ENCODE measurements at places on chromosomes 3 and 15. TPM values are rescaled to one million over a fixed set of nuclear protein-coding genes. Genes with fewer than 3 reads are reported as not detected.

DNA sequence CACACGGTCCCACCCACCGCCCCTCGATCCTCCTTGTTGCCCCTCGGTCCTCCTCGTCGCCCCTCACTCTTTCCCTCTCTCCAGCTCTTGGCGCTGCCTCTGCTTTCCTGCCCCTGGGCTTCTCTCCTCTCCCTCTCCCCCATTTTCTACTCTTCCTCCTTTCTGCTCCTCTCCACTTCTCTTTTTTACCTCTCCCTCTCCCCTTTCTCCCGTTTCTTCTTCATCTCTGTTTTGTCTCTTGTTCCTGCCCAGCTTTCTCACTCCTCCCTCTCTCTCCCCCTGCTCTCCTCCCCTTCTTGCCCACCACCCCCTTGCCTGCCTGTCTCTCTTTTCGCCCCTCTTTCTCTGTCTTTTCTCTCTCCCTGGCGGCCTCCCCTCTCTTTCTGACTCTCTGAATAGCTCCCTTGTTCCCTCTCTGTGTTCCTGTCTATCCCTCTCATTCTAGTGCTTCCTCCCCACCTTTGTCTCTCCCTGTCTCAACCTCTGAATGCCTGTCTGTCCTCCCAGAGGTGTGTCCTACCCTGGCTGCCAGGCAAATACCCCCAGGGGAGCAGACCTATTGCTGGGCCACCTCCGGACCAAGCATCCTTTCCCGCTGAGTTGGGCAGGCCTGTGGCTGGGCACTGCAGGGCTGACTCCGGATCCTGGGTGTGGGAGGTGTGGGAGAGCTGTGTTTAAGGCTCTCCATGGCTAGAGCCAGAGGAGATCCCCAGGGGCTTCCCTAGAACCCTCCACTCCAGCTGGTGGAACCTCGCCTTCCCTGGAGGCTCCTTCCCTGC is 41.0 kb downstream of the EPHB3 start:
- DNase-seq = peak; percentile 76

Gene LRTM1
- total RNA-seq = not detected

DNA sequence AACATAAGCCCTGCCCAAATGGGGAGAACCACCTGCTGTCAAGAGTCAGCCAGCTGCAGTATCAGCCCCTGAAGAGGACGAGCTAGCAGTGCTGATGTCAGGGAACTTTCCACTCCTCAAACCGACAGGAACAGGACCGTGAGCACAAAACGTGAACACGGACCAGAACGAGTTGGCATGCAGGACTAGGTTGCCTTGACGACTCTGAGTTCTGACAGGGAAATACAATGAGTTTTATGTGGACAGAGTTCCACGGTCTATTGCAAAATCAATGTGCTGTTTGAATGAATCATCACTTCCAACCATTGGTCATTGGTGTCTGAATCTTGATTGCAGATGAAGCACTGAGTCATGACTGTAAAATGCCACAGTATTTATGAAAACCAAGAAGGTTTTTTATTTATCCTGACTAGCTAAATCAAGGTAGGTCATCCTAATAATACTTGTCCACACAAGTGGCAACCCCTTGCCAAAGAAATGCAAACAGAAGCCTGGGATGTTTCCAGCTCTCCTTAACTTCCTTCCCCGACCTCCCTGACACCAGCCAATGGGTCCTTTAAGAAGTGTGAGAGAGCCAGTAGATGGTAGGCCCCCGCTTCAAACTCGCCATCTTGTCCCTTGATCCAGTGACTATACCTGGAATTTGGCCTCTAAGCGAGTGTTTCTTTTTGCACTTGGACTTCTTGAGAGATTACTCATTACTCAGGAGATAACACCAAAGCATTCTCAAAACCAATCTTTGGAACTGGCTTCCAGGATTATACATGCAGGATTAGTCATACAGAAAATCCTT is 119.6 kb downstream of the ASB7 start:
- peak; percentile 15 for DNase-seq

Gene ANKRD34C
- not detected for total RNA-seq

Gene ST3GAL6
- total RNA-seq = 6.6 TPM

DNA sequence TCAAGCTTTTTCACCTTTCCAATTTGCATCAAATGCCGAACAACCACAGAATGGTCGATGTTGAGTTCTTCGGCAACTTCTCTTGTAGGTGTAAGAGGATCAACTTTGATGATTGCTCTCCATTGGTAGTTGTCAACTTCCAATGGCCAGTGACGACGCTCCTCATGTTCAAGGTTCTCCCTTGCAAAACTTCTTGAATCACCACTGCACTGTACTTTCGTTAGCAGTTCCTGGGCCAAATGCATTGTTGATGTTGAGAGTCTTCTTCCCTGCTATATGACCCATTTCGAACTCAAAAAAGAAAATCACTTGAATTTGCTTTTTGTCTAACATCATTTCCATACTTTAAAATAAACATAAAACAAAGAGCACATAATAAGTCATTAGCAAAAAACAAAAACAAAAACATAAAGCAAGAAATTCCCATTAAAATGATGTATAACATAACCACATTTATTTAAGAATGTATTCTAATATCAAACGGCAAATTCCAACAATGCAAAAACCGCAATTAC is 71.2 kb upstream of the AP4E1 start:
- DNase-seq = no peak

DNA sequence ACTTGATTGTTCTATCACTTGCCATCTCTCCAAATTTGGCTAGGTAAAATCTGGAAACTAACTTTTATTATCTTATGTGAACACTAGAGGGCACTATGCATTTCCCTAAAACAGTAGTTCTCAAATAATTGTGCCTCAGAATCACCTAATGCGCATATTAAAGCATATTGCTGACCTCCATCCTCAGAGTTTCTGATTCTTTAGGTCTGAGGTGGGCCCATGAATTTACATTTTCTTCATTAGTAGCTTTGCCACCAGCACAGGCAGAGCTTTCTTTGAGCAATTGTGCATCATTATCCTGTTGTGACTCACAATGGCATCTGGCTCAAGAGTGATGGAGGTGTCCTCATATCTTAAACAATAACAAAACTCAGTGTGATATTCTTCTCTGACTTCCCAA is 17.5 kb upstream of the BCHE start:
- DNase-seq = peak; percentile 9

DNA sequence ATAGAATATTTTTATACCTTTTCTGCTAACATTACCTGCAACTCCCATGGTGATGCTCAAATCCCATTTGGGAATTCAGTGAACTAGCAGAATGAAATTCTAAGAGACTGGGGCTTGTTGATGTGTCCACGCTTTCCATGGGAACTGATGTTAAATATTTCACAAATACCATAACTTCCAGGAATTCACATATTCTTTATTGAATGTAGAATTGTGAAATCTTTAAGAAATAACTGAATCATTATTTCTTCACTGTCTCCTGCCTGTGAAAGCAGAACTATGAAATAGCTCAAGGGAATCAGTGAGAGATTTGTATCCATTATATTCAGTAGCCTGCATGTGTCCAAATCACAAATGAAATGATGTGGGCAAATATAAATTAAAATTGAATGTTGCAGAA is 130.8 kb downstream of the SERPINI1 start:
- DNase-seq = no peak

Gene PTH1R
- total RNA-seq = 35.2 TPM

- no peak for DNase-seq
Observed at GRCh38 chr3:194130188-194130587, 5.8 kb upstream of the HES1 start.

DNA sequence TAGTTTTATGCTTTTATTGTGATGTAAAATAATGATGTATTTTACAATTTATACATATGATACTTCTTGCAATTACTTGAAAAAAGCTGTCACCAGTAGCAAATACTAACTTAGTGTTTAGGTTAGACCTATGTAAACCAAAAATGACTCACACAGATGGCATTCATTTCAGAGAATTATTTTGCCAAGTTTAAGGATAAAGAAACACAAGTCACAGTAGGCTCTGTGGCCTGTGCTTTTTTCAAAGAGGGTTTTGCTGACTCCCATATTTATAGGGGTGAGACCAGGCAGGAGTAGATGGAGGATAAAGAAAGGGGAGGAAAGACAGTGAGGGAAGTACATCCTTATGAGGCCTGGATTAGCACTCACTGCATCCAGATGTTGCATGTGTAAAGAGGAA is 356.6 kb upstream of the NPAP1 start:
- no peak for DNase-seq

- DNase-seq = no peak
Observed at GRCh38 chr15:91922646-91923547, 69.4 kb downstream of the SLCO3A1 start.

- DNase-seq = no peak
Observed at GRCh38 chr3:125602752-125603649, 7.7 kb upstream of the OSBPL11 start.

DNA sequence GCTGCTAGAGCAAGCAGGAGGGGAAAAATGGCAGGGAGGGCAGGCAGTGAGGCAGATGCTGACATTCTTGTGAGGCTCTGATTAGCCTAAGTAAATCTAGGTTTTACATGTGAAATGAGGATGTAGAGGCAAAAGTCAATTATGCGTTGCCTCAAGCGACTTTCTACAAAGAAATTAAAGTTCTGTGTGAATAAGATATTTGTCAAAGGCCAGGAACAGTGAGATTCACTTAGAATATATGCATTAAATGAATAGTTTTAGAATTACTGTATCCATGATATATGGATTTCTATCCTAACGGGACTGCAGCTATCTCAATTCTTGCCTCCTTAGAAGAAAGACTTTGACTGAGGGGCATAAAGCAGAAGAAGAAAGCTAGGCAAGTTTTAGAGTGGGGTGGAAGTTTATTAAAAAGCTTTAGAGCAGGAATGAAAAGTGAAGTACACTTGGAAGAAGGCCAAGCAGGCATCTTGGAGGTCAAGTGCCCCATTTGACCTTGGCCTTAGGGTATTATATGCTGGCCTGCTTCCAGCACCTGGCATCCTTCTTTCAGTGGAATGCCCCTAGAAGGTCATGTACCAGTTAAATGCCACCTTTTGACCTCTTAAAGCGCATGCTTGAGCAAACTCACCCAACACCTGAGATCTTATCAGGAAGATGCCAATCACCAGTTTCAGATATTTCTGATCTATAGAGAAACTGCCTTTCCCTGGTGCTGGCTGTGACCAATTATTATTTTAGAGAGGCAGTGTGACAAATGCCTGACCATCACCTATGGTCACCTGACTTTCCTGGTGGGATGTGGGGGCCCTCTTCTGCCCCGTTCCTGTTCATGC is 38.2 kb downstream of the OSTN start:
- no peak for DNase-seq

Gene RTP4
- not detected for total RNA-seq

DNA sequence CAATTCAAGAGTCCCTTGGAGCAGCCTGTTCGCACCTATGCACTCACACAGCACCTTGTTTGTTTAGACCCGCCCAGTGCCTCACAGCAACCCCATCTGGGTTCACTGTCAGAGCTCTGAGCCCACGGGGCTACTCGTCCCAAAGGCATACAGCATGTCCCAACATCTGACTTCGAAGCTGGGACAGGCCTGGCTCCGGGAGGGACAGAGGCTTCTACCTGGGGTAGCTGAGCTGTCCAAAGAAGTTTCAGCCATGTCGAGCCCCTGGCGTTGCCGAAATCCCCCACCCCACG is 28.6 kb upstream of the CYP11A1 start:
- no peak for DNase-seq

DNA sequence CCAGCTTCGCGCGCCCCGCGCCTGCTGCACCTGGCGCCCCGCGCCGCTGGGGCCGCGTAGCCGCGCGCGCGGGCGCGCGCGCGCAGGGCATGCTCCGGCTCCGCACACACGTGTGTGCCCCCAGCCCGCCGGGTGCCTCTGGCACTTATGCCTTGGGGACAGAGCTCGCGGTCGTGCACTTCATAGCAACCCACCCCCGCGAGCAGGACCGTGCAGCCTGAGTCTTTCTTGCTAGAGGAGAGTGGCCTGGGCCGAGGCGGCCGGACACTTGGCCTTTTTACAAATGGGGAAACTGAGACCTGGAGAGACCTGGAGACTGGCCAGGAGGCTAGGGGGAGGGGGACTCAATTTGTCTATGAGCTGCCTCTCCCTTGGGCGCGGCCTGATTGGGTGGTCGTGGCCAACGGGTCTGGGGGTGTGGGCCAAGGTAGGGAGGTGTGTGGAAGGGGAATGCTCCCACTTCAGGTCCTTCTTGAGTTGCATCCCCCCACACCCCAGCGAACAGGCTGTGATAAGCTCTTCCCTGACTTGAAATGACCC is 562 bp downstream of the NBEAL2 start:
- peak; percentile 61 for DNase-seq

GRCh38 chr3:181417748-181418147 is 294.0 kb upstream of the SOX2 start:
- no peak for DNase-seq
